ENCODE measurements at places on chromosomes 5 and 9. TPM values are rescaled to one million over a fixed set of nuclear protein-coding genes. Genes with fewer than 3 reads are reported as not detected.

Gene COL5A1
- 1.5 TPM for total RNA-seq

Gene ADGRD2
- not detected for total RNA-seq

Gene IFNA2
- not detected for total RNA-seq

Gene SH3PXD2B
- total RNA-seq = 0.19 TPM

Gene ABCA1
- total RNA-seq = 0.80 TPM

Gene LRRC19
- total RNA-seq = not detected

Gene HDAC3
- 85.1 TPM for total RNA-seq

Gene CLIC3
- 3.1 TPM for total RNA-seq

Gene GABRA1
- total RNA-seq = not detected

Gene KCNT1
- not detected for total RNA-seq

Gene POU4F3
- not detected for total RNA-seq

Gene ESM1
- total RNA-seq = 1.5 TPM

Gene DRD1
- not detected for total RNA-seq

Gene GRM6
- total RNA-seq = not detected

Gene TMC1
- not detected for total RNA-seq

Gene ZBTB26
- 10.5 TPM for total RNA-seq

Gene PTBP3
- total RNA-seq = 139 TPM

Gene SLC31A1
- total RNA-seq = 4.1 TPM

Gene NUTM2F
- not detected for total RNA-seq

Gene C9orf153
- total RNA-seq = 0.87 TPM

Gene FCN2
- not detected for total RNA-seq

Gene BAAT
- 0.15 TPM for total RNA-seq

Gene IFNK
- not detected for total RNA-seq

Gene ABO
- not detected for total RNA-seq

All from CD4-positive, alpha-beta memory T cell (primary cell).